ENCODE measurements at places on chromosomes 2 and 18.

DNA sequence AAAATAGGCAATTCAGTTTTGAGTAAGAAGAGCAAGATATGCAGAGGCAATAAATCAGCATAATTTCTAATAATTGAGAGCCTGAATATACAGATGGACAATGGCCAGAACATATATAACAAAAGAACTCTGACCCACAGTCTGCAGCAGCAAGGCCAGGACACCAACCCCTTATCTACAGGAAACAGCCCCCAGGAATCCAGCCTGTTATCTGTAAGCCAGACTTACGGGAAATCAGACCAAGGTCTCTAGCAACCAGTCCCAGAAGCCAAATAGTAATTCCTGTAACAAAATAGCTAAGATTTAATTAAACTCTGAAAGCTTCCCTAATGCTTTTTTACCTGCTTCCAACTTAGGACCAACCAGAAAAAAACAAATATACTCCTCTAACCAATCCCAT is 434.5 kb upstream of the GYPC start:
- DNase-seq, result no peak

DNA sequence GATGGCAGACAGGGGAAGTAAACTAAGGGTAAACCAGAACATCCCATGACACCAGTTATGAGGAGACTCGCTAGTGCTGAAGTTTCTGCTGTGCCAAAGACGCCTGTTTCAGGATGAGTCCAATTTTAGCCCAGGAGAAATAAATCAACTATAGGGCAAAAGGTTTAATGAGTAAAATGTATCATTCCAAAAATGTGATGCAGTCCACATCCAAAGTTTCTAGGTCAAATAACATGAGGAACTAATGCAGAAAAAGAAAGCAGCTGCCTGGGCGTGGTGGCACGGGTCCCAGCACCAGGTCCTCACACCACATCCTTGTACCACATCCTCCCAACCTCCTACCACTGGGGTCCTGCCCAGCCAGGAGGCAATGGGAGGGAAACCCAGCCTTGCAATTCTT is 126.9 kb upstream of the CTAGE1 start:
- no peak for DNase-seq

- DNase-seq, result no peak
These were observed 300.4 kb downstream of the KCNS3 start for GRCh38 chr2:18178736-18179349.

GRCh38 chr2:53633441-53633840 is 134.2 kb upstream of the CHAC2 start:
- no peak for DNase-seq

GRCh38 chr2:19086231-19086651 is 272.2 kb downstream of the OSR1 start:
- no peak for DNase-seq

DNA sequence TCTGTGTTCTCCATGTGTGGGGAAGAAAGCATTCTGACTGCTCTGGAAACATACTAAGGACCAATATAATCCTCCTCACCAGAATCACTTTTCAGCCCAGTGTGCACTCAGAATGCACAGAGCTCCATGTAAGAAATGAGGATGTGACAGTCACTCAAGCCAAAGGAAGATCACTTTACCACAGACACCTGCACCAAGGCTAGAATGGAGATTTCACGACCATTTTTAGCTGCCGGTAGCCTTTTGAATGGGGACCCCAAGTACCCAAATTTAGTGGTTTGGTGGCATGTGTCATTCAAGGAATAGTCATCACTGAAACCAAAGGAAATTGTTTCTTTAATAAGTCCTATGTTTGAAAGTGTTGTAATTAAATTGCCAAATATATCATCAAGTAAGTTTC is 613.2 kb upstream of the ACVR2A start:
- no peak for DNase-seq

GRCh38 chr2:230944757-230945372 is 19.8 kb upstream of the GPR55 start:
- no peak for DNase-seq

DNA sequence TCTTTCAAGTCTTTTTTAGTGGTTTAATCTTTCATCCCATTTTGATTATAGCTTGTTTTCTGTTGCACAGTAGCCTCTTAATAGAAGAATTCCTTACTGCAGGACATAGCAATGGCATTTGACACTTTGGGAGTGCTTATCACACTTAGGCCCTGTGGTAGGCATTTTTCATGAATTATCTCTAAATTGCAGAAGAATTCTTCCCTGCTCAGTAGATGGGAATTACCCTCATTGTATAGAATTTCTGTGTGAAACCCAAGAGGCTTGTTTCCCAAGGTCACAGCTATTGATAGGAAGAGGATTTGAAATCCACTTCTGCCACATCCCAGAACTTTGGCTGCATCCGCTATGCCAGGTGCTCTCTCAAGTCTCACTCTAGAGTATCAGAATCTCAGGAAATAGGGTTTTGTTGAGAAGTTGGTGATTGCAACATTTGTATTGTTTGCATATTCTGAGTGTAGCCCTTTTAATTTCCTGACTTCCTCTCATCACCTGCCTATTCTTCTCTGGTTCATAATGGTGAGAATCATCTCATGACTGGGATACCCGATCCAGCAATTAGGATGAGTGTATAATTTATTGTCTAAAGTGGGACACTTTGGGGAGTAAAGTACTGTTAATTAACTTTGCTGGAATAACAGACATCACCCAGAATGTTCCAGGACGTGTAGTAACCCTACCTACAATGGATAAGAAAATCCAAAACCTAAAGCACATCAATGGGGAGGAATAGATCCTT is 255.2 kb upstream of the RASGRP3 start:
- no peak for DNase-seq

DNA sequence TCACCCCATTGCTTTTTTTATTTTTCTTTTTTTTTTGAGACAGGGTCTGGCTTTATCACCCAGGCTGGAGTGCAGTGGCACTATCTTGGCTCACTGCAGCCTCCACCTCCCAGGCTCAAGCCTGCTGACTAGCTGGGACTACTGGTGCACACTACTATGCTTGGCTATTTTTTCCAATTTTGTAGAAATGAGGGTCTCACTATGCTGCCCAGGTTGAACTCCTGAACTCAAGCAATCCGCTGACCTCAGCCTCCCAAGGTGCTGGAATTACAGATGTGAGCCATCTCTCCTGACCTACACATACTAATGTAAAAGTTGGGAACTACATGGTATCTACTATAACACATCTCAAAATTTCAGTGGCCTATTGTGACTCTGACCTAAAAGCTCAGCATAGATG is 101.2 kb downstream of the FMNL2 start:
- DNase-seq, result no peak

- DNase-seq, result no peak
These were observed 216.1 kb downstream of the TTC32 start for GRCh38 chr2:19685731-19686130.

- DNase-seq, result no peak
These were observed 10.7 kb upstream of the RNU4ATAC start for GRCh38 chr2:121519732-121520640.

DNA sequence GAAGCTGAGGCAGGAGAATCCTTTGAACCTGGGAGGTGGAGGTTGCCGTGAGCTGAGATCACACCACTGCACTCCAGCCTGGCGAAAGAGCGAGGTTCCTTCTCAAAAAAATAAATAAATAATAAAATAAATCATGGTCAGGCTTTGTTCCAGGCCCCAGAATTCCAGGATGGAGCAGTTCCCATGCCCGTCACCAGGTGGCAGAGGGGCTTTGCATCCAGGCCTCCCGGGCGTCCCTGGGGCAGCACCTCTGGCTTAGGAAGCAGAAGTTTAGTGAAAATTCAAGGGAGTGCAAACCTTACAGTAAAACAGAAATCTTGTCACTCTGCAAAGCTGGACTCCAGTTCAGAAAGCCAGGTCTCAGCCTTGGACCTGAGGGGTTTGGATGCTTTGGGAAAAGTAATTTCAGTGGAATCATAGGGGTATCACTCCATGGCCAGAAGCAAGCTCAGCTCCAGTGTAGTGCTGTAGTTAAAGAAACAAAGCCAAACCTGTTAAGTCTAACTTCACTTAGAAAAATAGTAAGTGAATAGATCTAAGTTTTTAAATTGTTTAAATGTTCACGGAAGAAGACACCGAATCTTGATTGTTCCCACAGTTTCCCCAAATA is 512.7 kb downstream of the CMPK2 start:
- no peak for DNase-seq

DNA sequence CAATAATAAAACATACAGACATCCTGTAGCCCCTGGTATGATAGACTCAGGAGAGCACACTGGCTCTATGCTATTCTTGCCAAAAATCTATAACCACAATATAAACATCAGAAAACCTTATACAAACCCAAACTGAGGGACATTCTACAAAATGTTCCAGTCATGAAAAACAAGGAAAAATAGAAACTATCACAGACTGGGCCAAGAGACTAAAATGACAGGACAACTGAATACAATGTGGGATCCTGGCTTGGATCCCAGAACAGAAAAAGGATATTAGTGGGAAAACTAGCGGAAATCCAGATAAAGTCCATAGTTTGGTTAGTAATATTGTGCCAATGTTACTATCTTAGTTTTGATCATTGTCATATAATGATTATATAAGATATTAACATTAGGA is 29.6 kb upstream of the EPAS1 start:
- DNase-seq, result no peak

DNA sequence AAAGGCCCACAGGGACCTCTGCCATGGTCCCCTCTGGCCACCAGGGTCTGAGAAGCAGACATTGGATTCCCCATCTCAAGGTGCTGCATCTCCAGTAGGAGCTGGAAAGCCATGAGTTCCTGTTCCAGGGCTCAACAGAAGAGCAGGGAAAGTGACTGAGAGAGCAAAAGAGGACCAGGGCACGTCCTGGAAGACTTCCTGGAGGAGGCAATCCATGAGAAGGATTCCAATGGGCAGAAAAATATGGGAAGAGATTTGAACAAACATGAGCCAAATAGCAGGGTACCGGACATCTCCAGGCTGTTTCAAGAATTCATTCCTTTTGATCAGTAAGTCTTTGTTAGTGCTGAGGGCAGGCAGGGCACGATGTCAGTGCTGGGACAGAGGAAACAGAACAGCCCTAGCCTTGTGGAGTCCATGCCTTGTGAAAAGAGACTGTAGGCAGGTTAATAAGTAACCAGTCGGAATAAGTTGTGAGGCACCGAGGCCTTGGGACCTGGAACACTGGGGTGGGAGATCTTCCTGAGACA is 72.8 kb upstream of the TWIST2 start:
- no peak for DNase-seq

DNA sequence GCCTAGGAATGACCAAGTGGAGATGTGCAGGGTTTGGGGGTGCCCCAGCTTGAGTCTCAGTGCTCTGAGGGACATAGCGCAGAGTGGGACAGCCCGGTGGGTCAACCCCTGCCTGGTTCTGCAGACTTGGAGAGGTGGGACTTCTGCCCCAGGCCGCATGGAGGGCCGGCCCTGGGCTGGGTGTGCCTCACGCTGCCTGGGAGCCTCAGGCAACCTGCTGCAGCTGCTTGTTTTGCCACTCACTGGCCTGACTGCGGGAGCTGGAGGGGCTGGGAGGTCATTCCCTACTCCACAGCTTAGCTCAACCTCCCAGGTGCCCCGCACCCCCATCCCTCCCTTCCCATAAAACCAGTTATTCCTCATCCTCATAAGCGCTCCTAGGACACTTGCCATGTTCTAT is 33.1 kb downstream of the ODC1 start:
- no peak for DNase-seq

DNA sequence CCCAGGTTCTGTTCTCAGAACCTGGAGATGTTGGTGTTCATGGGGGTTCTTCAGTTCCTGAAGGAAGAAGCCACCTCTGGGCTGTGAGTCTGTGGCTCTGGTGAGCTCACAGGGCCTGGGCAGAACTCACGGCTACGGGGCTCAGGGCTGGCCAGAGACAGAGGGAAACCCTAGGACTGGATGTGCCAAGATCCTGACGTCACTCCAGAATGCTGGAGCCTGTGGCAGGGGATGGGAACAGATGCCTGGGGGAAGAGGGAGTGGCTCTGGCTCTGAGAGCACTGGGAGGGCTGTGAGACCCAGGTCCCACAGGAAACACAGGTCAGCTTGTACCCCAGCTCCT is at the start of gene OTOF:
Gene OTOF, minus strand, starts transcription at position 214 of the 343 bp plus-strand sequence.
- DNase-seq, result no peak

DNA sequence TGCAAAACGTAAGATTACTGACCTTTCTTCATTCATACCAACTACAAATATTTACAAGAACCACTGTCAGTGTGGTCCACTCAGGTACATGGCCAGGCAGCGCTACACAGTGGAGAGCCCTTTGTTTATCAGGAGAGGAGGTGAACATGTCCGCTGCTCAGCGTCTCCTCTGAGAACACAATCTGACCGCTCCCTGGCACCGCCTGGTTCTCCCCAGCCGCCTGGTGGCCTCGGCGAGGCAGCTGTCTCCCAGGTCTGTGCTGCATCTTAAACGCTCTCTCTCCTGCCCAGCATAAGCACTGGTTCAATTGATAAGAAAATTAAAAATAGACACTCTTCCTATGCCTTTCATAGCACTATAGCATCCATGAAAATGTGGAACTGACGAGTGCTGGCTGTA is 146.8 kb upstream of the PXDN start:
- DNase-seq, result no peak

DNA sequence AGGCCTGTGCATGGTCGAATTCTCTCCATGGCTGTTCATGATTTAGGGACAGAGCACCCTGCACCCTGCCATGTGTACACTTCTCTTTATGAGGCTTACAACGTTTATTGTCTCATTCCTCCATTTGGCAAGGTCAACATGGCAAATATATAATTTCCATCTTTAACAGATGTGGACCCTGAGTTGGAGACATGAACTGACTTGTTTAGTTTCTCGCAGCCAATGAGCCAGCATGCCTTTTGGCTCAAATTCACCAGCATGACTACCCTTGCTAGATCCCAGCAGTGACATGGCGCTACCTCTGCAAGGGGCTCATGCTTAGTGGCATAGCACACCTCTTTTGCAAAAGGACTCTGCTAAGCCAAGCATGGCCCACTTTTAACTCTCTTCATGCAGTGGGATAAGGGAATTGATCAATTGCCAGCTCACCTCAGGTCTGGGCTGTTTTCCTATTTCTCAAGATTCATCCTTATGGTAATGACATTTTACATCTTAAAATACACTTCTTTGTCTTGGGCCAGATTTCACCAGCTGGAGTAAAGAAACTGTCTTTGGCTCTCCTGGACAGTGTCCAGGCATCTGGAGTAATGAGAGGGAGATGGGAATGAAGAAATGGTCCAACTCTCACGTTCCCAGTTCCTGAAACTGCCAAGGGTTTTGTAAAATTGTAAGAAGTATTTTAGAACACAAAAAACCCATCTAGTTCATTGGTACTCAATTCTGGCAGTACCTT is 159.5 kb downstream of the SETBP1 start:
- no peak for DNase-seq

DNA sequence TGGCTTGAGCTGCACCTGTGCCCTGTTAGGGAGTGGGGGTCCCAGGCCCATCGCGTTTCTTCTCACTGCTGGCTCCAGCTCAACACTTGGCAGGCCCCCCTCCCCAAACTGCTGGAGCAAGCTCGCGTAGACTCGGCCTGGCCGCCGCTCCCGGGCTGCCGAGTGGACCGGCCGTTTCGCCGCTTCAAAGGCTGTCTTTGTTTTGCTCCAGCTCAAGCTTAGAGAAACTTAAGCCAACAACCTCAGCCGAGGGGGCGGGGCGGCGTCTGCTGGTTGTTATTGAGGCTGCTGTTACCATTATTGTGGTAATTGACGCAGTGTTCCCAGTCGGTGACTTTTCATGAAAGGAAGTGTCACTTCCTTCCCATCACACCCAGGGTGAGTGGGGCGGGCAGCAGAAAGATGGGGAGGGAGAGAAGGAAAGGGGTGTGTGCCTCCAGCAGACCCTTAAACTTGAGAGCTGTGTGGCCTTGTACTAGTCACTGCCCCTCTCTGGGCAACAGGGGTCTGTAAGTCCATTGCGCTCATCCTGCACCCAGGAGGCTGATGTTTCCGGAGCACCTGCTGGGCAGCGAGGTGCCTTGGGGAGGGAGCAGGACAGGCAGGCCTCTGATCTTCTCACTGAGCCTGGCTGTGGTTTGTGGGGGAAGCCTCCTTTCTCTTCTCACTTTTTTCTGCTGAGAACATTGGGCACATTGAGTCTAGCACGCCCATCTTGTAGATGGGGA is 2.1 kb downstream of the ARID5A start:
- DNase-seq, result peak; percentile 74
